HFFc6 (cell line): ENCODE measurements at places on chromosomes 1 and 21.

GRCh38 chr1:59375321-59376220 is 78.7 kb downstream of the FGGY start:
- H3K4me3 ChIP-seq: peak overlapping the region; percentile 74
- H3K36me3 ChIP-seq: peaks cover 21% of the 10 kb centered on the region
- H3K4me1 ChIP-seq: peaks cover 32% of the 10 kb centered on the region
- peak overlapping the region; percentile 93 for H3K27ac ChIP-seq
- H3K27me3 ChIP-seq: no peaks in the 10 kb centered on the region
- DNase-seq: peak; percentile 100

- peaks cover 17% of the 10 kb centered on the region for H3K4me1 ChIP-seq
- H3K27ac ChIP-seq: no peak overlapping the region
- peaks cover 2% of the 10 kb centered on the region; the same call in 1 of the 2 replicates for H3K27me3 ChIP-seq
- peaks cover 44% of the 10 kb centered on the region for H3K36me3 ChIP-seq
- no peak overlapping the region for H3K4me3 ChIP-seq
Observed at GRCh38 chr1:10306435-10306834, 92.4 kb upstream of the PGD start.

GRCh38 chr1:247247568-247247967 is 8.3 kb upstream of the VN1R5 start:
- H3K27ac ChIP-seq: no peak overlapping the region
- no peak for DNase-seq

GRCh38 chr1:31931593-31932225 is 6.5 kb downstream of the PTP4A2 start:
- no peaks in the 10 kb centered on the region; the same call in 1 of the 2 replicates for H3K27me3 ChIP-seq
- peak; percentile 52 for DNase-seq
- peaks cover 6% of the 10 kb centered on the region for H3K36me3 ChIP-seq
- H3K4me1 ChIP-seq: peaks cover 93% of the 10 kb centered on the region
- H3K27ac ChIP-seq: peak overlapping the region; percentile 94

GRCh38 chr1:180528868-180529470 is 26.6 kb upstream of the ACBD6 start:
- peaks cover 4% of the 10 kb centered on the region; the same call in 1 of the 2 replicates for H3K27me3 ChIP-seq
- no peak for DNase-seq
- H3K36me3 ChIP-seq: no peaks in the 10 kb centered on the region
- H3K27ac ChIP-seq: no peak overlapping the region
- no peak overlapping the region for H3K4me3 ChIP-seq

DNA sequence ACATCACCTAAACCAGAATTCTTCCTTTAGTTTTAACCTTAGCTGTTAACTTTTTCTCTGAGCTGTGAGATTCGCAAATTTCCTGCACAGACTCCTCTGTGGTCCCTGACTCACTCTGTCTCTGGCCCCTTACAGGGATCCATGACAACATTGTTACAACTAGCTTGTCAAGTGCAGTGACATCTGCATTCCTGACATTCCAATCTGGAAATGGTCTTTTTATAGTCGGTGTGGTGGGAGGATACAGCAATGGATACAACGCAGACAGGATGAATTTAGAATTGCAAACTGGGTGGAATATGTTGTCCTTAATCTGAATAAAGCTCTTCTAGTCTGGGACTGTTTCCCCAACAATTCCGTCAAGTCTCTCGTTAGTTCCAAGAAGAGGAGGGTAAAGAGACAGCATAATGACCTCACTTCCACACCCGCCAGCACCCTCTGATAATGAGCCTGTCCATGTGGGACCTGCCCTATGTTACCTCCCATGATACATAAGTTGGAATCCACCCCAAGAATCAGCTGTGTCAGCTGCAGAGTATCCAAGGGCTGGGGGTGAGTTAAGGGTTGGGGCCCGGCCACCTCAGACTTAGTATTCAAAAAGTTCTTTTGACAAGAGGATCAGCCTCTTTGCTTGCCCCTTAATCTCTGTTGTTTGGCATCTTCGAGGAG is 49.4 kb downstream of the ILDR2 start:
- H3K4me1 ChIP-seq: peaks cover 11% of the 10 kb centered on the region
- DNase-seq: peak; percentile 42
- H3K27me3 ChIP-seq: peaks cover 22% of the 10 kb centered on the region
- no peaks in the 10 kb centered on the region for H3K36me3 ChIP-seq
- no peak overlapping the region for H3K27ac ChIP-seq

DNA sequence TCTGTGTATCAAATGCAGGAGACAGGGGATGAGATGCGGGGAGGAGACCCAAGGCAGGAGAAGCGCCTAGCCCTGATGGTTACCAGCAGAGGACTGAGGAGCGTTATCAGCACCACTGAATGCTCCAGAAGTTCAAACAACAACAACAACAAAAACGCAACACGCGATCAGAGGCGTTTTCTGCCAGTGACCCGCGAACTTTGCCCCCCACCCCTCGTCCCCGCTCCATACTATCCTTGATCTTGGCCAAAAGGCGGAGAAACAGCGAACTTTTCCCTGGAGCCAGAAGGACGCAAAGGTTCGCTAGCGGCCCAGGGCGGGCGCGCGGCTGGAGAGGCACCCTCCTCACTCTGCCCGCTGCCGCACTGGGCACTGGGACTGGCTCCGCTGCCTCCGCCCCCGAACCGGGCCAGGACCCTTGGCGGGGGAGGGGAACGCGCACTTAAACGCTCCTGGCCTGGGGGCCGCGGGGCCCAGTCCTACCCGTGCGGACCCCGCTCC is 699 bp downstream of the ECHDC2 start:
- no peak for DNase-seq
- 0 out of 2 replicates have a peak overlapping the region, but pooled peaks have one; percentile 7 for H3K27ac ChIP-seq
- peaks cover 19% of the 10 kb centered on the region for H3K4me1 ChIP-seq
- H3K27me3 ChIP-seq: peaks cover 4% of the 10 kb centered on the region; the same call in 1 of the 2 replicates

DNA sequence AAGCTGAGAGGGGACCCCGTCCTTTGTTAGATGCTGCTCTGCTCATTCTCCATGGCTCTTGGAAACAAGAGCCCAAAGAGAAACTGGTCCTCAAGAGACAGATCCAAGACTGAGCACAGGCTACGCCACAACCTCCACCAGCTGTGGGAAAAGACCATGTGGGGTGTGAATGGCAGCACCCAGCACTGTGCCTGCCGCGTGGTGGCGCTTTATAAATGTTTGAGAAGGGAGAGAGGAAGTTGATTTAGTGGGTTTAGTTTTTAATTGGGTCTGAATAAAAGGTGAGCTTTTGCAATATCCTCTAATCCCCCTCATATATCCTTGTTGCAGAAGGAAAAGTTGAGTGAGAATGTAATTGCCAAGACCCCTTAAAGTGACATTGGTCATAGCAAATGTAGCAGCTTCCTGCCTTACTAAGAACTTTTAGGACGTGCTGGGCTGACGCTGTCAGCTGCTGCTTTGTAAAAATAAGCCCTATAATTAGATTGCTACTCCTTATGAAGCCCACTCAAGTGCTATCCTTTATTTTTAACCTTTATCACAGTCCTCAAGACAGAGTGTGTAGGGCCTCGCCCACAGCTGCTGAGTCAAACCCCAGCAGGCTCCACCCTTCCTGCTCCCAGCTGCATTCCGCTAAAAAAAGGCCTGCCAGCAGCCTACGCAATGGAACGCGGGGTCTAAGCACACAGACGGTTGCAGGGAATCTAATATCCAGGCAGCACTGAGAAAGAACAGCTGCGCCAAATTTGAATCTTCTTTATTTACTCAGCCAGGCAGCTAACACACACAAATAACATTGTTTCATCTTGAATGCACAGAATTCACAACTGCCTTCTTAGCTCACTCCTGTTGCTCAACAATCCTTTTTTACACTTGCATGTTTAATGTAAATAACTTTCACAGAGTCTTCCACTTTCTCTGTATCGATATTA is 47.4 kb upstream of the PRDX6 start:
- H3K4me3 ChIP-seq: peak overlapping the region; percentile 87
- H3K4me1 ChIP-seq: peaks cover 60% of the 10 kb centered on the region
- H3K27me3 ChIP-seq: peaks cover 2% of the 10 kb centered on the region; the same call in 1 of the 2 replicates
- H3K36me3 ChIP-seq: no peaks in the 10 kb centered on the region

DNA sequence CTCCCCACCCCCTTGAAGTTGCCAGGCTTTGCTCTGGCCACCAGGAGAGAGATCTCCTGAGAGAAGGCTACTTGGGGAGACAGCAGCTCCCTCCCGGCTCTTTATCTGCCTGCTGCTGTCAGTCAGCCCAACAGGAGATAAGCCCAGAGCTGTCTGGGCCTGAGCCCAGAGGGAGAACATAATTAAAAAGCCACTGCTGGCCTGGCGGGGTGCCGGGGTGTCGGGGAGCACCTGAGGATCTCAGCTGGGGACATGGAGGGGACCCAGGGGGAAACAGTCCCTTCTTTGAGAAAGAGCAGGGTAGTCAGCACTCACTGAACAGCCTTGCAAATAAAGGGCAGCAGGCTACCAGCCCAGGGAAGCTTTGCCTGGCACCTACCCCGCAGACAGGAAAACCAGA is 17.9 kb downstream of the VWA5B1 start:
- no peaks in the 10 kb centered on the region for H3K4me1 ChIP-seq
- no peak for DNase-seq
- H3K36me3 ChIP-seq: no peaks in the 10 kb centered on the region
- H3K4me3 ChIP-seq: no peak overlapping the region

DNA sequence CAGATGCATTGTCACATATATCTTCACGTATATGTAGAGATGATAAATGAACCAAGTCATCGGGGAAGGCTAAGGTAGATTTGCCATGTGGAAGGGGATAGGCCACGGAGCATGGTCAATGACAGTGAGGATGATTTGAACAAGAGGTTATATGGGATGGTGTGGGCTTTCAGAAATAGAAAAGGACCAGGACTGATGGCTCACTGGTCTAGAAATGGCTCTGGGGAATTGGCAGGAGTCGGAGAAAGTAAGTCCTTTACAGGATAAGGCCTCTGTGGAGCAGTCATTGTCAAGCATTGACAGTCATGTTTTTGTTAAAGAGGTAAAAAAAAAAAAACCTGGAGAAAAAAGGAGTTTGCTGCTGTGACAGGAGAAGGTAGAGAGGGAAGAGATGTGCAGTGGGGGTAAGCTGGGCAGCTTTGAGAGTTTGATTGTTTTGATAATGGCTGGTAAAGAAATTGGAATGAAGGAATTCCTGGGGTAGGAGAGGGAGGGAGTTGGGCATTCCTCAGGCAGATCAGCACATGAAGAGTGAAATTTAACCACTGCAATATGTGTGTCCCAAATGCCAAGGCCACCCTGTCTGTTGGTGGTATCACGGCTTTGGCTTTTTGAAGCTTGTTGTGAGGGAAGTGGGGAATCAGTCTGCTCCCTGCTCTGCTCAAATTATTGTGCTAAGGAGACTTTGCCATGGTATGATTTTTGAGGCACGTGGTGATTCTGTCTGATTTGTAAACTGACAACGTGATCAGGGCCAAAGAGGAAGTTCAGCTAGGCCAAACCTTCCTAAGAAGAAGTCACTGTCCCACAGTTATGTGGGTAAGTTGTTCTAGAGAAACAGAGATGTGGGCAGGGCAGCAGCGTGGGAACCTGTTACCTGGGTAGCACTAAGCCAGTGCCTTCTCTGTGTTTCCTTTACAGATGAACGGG is 26.0 kb downstream of the MACF1 start:
- peaks cover 3% of the 10 kb centered on the region; the same call in 1 of the 2 replicates for H3K27me3 ChIP-seq
- H3K4me3 ChIP-seq: peak overlapping the region; percentile 33
- DNase-seq: peak; percentile 13
- H3K27ac ChIP-seq: peak overlapping the region; percentile 62

- no peak overlapping the region for H3K4me3 ChIP-seq
- H3K36me3 ChIP-seq: peaks cover 15% of the 10 kb centered on the region
- no peak overlapping the region for H3K27ac ChIP-seq
- H3K27me3 ChIP-seq: peaks cover 2% of the 10 kb centered on the region
- H3K4me1 ChIP-seq: peaks cover 41% of the 10 kb centered on the region
- DNase-seq: no peak
Observed at GRCh38 chr1:84282780-84283333, 18.7 kb upstream of the SAMD13 start.

GRCh38 chr1:39196244-39197215 is 8.0 kb upstream of the MACF1 start:
- peak; percentile 53 for DNase-seq
- H3K36me3 ChIP-seq: peaks cover 5% of the 10 kb centered on the region; the same call in 1 of the 2 replicates
- peaks cover 71% of the 10 kb centered on the region for H3K4me1 ChIP-seq
- H3K27ac ChIP-seq: peak overlapping the region; percentile 88
- H3K27me3 ChIP-seq: no peaks in the 10 kb centered on the region; the same call in 1 of the 2 replicates
- peak overlapping the region; percentile 56 for H3K4me3 ChIP-seq

GRCh38 chr1:150409504-150410362 is 45.8 kb downstream of the RPRD2 start:
- no peak for DNase-seq
- H3K36me3 ChIP-seq: no peaks in the 10 kb centered on the region
- no peaks in the 10 kb centered on the region; the same call in 1 of the 2 replicates for H3K27me3 ChIP-seq
- H3K4me3 ChIP-seq: no peak overlapping the region
- peaks cover 42% of the 10 kb centered on the region for H3K4me1 ChIP-seq
- no peak overlapping the region for H3K27ac ChIP-seq

GRCh38 chr1:201880928-201881571 is 7.6 kb upstream of the SHISA4 start:
- peaks cover under 1% of the 10 kb centered on the region; the same call in 1 of the 2 replicates for H3K27me3 ChIP-seq
- peaks cover 56% of the 10 kb centered on the region for H3K4me1 ChIP-seq
- no peak overlapping the region for H3K4me3 ChIP-seq
- no peak for DNase-seq
- H3K36me3 ChIP-seq: peaks cover 4% of the 10 kb centered on the region; the same call in 1 of the 2 replicates

DNA sequence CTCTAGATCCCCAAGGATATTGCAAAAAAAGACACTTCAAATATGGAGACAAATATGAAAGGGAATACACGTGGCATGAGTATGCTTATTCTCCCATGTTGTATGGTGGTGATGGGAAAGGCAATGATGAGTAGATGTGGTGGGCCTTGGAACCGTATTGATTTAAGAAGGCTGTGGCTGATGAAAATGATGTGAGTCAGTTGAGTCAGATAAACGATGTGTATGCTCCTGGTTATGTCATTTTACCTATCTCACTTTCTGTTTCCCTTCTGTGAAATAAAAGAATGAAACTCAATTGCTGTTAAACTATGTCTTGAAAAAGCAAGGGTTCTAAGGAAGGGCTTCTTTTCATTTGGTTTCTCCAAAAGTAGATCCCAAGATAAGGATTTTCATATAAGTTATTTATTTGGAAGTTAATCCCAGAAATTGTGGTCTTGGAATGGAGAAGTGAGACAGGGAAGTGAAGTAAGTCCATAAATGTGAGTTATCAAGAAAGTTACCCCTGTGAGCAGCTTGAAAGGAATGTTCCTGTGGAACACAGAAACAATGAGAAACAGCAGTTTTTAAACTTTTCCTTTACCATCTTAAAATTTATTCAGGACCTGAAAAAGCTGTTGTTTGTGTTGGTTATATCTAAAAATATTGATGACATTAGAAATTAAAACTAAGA is 292.0 kb downstream of the DUSP10 start:
- H3K27ac ChIP-seq: peak overlapping the region; percentile 70
- H3K36me3 ChIP-seq: peaks cover 4% of the 10 kb centered on the region; the same call in 1 of the 2 replicates
- H3K4me1 ChIP-seq: peaks cover 52% of the 10 kb centered on the region
- H3K27me3 ChIP-seq: no peaks in the 10 kb centered on the region
- H3K4me3 ChIP-seq: peak overlapping the region; percentile 60

- no peaks in the 10 kb centered on the region for H3K36me3 ChIP-seq
- no peaks in the 10 kb centered on the region for H3K27me3 ChIP-seq
- peaks cover 13% of the 10 kb centered on the region; the same call in 1 of the 2 replicates for H3K4me1 ChIP-seq
Observed at GRCh38 chr1:215926670-215927069, 359.6 kb downstream of the KCTD3 start.

- H3K36me3 ChIP-seq: peaks cover 5% of the 10 kb centered on the region; the same call in 1 of the 2 replicates
- no peak overlapping the region for H3K4me3 ChIP-seq
- DNase-seq: no peak
- no peak overlapping the region for H3K27ac ChIP-seq
- no peaks in the 10 kb centered on the region for H3K4me1 ChIP-seq
- H3K27me3 ChIP-seq: no peaks in the 10 kb centered on the region
Observed at GRCh38 chr1:105101261-105101660, 1351.6 kb downstream of the AMY1C start.
